Inflammatory macrophage treated with lipopolysaccharide for 1 hour (primary cell): ENCODE measurements at places on chromosomes 7 and 10.

- DNase-seq: no peak
Measured at GRCh38 chr10:110868981-110869380, 2.7 kb upstream of the PDCD4 start.

GRCh38 chr7:84073186-84073875 lies 121.3 kb downstream of the SEMA3A start:
- DNase-seq: no peak

GRCh38 chr10:5105626-5106025 lies 11.4 kb downstream of the AKR1C3 start:
- no peak for DNase-seq

DNA sequence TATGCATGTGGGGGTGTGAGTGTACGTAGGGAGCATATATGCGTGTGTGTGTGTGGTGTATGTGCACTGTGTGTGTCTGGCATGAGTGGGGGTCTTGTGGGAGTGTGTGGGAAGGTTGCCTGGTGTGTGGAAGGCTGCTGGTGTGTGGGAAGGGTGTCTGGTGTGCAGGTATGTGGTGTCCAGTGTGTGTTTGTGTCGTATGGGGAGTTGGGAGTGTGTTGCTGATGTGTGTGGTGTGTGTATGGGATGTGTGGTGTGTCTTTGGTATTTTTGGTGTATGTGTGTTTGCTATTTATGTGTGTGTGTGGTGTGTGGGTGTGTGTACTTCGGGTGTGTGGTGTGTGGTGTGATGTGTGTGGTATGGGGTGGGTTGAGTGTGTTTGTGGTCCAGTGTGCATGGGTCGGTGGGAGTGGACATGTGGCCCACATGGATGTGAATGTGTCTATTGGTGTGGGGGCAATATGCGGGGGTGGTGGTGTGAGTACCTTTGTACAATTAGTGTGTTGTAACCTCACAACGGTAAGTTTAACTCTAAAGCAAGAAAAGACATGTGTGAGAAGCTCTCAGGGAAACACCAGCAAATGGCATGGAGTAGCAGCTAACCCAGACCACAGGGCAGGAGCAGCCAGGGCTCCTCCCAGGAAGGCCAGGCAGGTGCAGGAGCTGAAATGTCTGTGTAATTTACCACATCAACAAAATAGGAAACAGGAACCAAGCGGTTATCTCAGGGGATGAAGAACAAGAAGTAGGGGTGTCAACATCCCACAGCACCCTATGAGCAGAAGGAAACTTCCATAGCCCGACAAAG lies 11.9 kb downstream of the ANTXRL start:
- peak; percentile 38 for DNase-seq

DNA sequence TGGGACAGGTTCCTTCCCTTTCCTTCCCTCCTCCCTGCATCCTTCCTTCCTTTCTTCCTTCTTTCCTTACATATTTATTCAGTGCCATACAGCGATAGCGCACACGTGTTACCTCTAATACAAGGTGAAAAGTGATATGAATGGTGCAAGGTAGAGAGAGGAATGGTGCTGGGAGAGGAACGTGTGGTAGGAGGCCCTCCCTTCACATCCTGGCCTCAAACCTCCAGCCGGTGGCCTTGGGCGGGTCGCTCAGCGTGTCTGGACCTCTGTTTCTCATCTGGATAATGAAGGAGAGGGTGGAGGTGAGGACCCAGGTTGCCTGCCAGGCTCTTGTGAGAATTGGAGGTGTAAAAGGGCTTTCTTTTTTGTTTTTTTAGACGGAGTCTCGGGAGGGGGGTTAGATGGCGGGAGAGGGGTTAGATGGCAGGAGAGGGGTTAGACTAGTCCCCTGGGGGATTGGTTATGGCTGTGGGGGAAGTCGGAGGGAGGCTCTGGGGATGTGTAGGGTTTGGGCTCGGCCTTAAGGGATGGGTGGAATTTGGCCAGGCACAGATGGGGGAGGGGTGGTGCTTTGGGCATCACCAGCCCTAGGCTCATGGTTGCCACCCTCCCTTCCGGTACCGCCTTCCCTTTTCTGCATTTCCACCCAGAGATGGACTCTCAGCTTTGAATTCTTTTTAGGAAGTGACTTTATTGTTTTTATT lies 14.9 kb downstream of the CHST3 start:
- DNase-seq: no peak
